ENCODE measurements at places on chromosomes 12 and 14.

GRCh38 chr14:65035049-65035448 is 48.4 kb downstream of the FNTB start:
- no peak for DNase-seq

GRCh38 chr12:34119366-34119765 is 97.1 kb downstream of the ALG10 start:
- no peak for DNase-seq

DNA sequence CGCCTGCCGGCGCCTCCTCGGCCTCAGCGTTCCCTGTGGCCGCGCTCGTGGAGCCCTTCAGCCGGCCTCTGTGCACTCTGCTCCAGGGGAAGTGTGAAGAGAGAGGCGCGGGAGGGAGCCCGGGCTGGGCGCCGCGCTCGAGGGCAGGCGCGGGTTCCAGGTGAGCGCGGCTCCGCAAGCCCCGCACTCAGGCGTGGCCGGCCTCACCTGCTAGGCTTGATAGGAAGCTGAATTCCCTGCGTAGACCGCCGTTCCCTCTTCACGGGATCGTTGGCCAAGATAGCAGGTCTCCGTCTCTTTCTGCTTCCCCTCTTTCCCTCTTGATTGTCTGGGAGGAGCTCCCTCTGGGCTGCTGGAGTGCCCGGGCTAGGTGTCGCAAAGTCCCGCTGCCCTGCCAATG is 89.7 kb downstream of the ASCL4 start:
- DNase-seq = no peak

DNA sequence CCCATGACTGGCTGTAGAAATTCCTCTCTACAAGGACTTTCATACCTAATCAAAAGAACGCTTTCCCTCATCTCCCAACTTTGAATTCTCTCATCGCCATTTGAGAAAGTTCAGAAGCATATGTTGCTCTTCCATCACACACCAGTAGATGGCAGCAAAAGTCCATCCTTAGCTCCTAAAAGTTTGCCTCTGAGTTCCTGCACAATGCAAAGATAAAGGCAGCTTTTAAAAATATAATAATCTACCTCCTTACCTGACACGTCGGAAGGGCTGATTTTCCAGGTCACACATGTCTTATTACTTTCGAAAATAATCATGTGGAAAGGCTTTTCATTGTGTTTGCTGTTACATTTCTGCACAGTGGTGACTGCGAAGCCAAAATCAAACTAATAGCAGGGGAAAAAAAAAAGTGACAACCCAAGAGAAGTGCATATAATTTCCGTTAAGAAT is 456.7 kb upstream of the SEL1L start:
- DNase-seq = no peak

GRCh38 chr14:65840786-65841185 is 428.3 kb downstream of the FUT8 start:
- no peak for DNase-seq

- DNase-seq = no peak
Measured at GRCh38 chr14:62301080-62301479, 538.9 kb downstream of the SNAPC1 start.
